Stimulated activated CD8-positive, alpha-beta memory T cell treated with anti-CD3 and anti-CD28 coated beads, Interleukin-15, amount 100 ng/mL, for 4 hours (primary cell): ENCODE measurements at places on chromosomes 5 and 9.

GRCh38 chr5:33276628-33276950 is 164.2 kb upstream of the TARS1 start:
- DNase-seq: no peak

DNA sequence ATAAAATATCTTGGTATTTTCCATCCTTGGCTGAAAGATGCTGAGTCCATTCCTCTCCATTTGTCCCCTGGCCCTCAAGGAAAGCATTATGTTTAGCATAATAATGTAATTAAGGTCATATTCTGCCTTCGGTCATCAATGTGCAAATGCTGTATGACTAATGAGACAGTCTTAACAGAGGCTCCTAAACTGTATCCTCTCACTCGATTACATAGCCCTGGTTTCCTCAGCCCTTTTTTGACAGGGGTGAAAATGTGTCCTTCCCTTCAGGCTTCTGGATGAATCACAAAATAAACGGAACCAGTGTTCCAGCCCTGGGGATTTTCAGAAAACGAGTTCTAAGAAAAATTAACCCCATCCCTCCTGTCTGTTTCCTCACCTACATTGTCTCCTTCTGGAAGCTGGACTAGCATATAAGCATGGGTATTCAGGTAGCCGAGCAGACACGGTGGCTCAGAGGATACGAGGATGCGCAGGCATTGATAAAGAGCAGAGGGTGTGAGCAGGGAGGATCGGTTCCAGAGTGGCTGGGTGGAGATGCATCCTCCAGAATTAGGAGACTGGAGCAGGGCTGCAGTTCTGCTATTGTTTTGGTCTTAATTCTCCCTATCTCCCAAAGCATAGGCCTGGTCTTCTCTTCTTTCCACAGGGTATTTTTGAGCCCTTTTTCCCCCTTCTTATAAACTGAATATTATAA is 742.9 kb downstream of the TLR4 start:
- DNase-seq: no peak

- no peak for DNase-seq
These were observed 32.0 kb downstream of the FSD1L start for GRCh38 chr9:105479846-105480245.

DNA sequence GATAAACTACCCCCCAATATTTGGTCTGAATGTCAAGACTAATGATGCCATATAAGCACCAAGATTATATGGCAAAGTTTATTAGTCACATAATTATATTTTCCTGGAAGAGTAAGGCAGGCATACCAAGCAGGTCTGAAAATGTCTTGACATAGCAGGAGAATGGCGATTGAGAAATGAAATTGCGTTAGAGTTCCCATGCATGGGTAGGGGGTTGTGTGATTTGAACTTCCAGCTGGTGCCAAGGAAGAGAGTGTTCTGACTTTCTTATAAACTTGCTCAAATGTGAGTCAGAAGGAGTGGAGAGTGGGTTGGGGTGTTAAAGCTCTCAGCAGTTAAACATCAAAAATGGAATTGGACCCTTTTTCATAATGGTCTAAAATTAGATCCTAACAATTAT is 1200.6 kb upstream of the ACO1 start:
- no peak for DNase-seq

GRCh38 chr9:6984941-6985578 is 227.3 kb downstream of the KDM4C start:
- DNase-seq: no peak

GRCh38 chr5:97181856-97182545 is 1.0 kb downstream of the RIOK2 start:
- no peak for DNase-seq

DNA sequence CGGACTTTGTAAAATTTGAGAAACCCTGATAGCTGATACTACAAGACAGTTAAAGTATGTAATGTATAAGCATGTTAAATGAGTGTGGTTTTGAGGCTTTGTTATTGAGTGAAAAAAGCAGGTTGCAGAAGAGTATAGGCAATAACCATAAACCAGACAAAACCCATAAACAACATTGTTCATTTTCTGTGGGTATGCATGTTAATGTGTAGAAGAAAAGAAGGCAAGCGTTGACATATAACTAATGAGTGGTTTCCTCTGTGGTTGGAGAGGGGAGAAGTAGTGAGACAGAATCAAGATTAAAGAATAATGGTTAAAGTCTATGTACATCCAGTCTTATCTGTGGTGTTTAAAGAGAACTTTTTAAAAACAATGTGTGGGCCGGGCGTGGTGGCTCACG is 26.2 kb downstream of the RAD23B start:
- no peak for DNase-seq

GRCh38 chr5:177447066-177447610 is 524 bp downstream of the PRR7 start:
- peak; percentile 53 for DNase-seq

DNA sequence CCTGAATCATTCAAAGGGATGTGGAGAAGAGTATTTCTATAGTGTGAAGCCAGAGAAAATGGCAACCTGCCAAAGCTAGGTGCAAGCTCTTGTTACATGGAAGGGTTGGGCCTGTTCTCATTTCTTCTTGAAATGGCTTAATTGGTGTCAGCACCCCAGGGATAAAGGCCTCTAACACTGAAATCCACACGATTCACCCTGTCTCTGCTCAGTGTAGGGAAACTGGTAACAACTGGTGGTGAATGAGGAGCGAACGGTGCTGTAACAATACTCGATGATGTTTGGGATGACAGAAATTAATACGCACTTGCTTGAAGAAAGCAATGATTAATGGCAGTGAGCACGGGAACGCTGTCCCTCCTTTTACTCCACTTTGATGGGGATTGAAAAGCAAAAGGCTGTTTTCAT is 16.2 kb downstream of the PBX3 start:
- no peak for DNase-seq

DNA sequence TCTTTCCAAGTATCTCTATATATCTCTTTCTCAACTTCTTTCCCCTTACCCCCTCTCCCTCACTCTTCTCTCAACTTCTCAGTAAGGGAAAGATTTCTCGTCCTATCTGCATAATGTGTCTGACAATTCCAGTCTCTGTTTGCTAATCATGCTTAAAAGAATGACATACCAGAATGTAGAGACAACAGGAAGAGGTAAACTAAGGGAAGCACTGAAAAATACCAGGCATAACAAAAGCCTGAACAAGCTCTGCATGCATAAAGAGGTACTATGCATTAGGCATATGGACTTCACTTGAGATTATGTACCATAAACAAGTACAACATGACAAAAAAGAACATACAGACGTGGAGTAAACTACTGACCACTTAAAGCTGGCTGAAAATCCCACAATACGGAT is 62.6 kb downstream of the SEMA5A start:
- DNase-seq: no peak

DNA sequence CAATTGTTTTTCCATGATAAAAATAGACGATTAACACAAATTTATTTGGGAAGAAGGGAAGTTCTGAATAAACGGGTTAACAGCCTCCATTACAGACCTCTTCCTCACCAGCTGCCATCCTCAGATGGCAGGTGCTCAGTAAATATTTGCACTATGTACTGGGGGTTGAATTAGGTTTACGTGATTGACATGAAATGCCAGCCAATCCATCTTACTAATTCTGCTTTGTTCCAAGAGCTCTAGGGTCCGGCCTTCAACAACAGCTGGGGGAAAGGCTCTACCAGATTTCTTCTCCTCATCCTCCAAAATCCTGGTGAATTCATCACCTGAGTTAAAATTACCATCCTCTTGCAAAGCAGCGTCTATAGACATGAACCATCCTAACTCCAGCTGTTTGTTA is 104.6 kb downstream of the MTX3 start:
- DNase-seq: no peak

DNA sequence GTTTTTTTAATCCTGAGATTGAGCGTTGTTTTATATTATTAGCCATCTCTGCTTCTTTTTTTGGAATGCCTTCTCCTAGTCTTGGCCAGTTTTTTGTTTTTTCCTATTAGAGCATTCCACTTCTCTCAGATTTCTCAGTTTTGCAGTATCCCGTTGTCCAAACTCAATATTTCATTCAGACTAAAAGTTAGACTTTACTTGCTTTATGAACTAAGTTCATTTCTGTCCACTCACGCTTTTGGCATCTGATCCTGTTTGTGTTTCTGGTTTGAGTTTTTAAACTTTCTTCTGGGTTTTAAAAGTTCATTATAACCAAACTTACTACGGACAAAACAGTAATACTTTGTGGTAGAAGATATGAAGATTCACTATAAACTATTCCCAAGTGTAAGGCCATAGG is 288.3 kb upstream of the MPDZ start:
- no peak for DNase-seq

- no peak for DNase-seq
These were observed 10.5 kb upstream of the LHFPL2 start for GRCh38 chr5:78659114-78659513.

DNA sequence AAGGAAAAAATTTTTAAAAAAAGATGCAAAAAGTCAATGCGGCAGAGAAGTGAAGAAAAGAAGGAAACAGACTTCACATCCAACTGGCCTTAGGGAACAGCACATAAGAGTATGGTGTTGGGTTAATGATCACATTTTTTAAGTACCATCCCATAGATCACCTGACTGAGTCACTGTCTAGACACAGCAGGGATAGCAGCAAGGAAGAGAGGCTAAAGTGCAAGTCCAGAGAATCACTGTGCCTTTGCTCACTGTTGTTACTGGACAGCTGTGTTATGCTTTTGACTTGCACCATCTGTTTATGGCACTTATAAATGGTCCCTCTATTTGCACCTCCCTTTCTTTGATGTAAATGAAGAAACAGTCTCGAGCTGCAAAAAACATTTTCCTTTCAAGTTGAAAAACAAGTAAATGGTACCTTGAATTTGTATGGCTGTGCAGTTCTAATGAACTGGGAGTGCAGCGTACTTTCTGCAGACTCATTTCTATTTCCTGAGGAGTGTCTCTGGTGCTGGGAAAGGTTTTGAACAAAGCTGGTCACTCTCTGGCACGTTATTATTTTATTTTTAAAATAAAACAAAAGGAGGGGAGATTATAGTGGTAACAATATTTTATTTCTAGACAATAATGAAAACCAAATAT is 84.2 kb downstream of the TRPM6 start:
- no peak for DNase-seq

DNA sequence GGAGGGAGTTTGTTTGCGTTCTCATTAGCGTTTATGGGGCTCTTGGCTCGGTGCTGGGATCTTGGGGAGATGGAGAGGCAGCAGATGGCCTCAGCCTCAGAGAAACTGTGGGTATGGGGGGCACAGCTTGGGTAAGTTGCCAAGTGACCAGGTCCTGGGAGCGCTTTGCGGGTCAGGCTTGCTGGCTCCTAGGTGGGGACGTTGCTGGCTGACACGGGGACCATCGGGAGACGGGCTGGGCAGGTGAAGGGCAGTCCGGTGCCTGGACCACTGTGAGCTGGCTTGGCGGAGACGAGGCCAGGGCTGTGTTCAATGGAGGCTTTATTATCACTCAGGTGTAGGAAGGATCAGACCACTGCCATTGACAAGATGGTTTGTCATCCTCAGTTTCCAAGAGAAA is 30.0 kb downstream of the FGD3 start:
- DNase-seq: no peak

DNA sequence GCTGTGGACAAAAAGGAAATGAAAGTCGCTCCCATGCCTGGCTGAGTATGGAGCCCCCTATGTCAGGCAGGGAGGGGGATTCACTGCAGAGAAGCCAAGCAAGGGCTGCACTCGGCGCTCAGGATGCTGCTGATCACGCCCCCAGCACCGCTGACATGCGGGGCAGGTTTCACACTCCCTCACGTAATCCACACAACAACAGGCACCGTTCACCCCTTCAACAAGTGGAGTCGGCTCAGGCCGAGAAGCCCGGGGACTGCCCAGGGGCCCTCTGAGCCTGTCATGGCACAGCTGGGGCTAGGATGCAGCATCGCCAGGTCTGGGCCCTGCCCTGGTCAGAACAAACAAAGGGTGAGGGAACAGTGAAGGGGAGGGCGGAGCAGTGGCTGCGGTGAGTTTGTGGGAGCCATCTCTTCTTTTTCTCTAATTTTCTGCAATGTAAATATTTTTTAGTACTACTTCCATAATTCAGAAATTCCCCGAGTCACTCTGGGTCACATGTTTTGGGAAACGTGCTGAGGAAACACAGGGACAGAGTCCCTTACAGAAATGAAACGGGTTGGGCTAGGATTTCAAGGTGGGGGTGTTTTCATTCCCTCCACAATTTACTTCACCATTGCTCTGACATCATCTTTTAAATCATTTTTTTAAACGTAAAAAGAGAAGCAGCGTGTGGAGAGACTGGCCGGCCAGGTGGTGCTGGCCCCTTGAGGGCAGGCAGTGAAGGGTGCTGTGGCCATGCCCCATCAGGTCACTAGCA is 49.8 kb downstream of the PRRT1B start:
- DNase-seq: no peak

DNA sequence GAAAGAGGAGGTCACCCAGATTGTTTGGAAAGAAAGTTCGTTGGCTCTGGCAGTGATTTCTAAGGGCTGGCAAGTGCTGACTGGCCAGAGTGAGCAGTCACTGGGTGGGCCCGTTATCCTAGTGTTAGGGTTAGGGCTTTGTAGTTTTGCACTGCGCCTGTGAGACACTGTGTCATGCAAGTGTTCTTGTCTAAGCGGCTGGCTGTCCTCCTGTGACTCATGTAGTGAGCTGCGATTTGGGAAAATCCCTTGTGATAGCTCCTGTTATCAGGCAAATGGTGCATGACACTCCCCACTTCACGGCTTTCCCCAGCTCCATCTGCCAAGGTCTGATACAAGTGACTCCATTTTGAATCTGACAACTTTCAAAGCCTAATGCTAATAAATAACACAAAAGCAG is 526.0 kb upstream of the ADAMTS16 start:
- DNase-seq: no peak

DNA sequence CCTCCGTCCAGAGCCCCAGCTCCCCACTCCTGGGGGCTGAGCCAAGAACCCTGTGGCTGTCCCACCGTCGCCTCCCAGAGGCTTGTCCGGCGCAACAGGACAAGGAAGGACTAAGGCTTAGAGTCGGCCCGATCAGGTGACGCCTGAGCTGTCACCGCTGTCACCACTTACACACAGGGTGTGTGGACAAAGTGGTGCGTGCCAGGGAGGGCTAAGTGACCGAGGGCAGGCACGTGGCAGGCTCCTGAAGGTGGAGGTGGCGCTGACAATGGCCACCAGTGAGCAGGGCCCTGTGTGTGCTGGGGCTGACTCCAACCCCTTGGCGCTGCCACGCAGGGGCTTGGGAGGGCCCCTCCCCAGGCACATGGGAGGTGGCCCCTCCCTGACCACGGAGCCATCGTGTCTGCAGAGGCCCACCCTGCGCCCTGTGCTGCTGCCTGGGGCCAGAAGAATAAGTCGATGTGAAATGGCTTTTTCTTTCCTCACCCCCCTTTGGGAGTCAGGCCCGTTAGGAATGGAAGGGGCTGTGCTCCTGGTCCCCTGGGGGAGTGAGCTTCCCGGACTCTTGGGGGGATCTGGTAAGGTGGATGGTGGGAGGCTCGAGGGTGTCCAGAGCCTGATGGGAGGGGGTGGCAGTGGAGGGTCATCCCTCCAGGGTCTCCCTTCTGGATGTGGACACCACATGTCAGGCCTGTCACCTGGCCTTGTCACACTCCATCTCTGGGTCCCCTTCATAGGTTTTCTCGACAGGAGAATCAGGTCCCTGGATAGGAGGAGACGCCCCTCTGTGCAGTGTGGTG is 2.6 kb upstream of the GPSM1 start:
- DNase-seq: no peak

GRCh38 chr9:2717385-2717784 is at the start of gene KCNV2:
KCNV2 (plus strand) TSS chr9:2717510; CDS start chr9:2717740, 230 bp downstream.
- no peak for DNase-seq

GRCh38 chr9:77816641-77817341 is 168.7 kb upstream of the GNA14 start:
- DNase-seq: no peak
